ENCODE measurements at places on chromosomes 1 and 21.
A peak's percentile ranks its signal among the peaks of the same experiment; 100 is the strongest.

DNA sequence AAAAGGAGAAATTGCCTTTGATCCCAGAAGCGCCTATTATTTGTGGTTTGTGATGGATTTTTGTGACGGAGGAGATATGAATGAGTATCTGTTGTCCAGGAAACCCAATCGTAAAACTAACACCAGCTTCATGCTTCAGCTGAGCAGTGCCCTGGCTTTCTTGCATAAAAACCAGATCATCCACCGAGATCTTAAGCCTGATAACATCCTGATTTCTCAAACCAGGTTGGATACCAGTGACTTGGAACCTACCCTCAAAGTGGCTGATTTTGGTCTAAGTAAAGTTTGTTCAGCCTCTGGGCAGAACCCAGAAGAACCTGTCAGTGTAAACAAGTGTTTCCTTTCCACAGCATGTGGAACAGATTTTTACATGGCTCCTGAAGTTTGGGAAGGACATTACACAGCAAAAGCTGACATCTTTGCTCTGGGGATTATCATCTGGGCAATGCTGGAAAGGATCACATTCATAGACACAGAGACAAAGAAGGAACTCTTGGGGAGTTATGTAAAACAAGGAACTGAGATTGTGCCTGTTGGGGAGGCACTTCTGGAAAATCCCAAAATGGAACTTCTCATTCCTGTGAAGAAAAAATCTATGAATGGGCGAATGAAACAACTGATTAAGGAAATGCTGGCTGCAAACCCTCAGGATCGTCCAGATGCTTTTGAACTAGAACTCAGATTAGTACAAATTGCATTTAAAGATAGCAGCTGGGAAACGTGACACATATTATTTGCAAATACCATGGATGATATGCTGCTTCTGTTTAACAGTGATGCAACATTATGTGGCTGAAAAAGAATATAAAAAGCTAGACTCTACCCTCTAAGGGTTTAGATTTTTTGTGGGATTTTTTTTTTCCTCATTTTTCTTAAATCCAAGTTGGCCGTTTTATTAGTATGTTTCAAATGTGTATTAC is 10.5 kb downstream of the PDIK1L start:
- H3K4me3 ChIP-seq, result no peak overlapping the region
- peaks cover 65% of the 10 kb centered on the region for H3K4me1 ChIP-seq
- H3K36me3 ChIP-seq, result peaks cover 60% of the 10 kb centered on the region
- H3K27ac ChIP-seq, result no peak overlapping the region
- DNase-seq, result no peak
- no peaks in the 10 kb centered on the region for H3K27me3 ChIP-seq

- no peak within 1 kb of the TSS for H3K27ac ChIP-seq
- H3K36me3 ChIP-seq, result no peaks in the 10 kb centered on the region
- DNase-seq, result no peak
- H3K27me3 ChIP-seq, result peaks cover 15% of the 10 kb centered on the region
- no peaks in the 10 kb centered on the region for H3K4me1 ChIP-seq
- no peak within 1 kb of the TSS for H3K4me3 ChIP-seq
Observed at GRCh38 chr1:116110567-116111523, at the start of gene MAB21L3. MAB21L3 (plus strand) TSS chr1:116111399; CDS start chr1:116112616, 1,217 bp downstream.

DNA sequence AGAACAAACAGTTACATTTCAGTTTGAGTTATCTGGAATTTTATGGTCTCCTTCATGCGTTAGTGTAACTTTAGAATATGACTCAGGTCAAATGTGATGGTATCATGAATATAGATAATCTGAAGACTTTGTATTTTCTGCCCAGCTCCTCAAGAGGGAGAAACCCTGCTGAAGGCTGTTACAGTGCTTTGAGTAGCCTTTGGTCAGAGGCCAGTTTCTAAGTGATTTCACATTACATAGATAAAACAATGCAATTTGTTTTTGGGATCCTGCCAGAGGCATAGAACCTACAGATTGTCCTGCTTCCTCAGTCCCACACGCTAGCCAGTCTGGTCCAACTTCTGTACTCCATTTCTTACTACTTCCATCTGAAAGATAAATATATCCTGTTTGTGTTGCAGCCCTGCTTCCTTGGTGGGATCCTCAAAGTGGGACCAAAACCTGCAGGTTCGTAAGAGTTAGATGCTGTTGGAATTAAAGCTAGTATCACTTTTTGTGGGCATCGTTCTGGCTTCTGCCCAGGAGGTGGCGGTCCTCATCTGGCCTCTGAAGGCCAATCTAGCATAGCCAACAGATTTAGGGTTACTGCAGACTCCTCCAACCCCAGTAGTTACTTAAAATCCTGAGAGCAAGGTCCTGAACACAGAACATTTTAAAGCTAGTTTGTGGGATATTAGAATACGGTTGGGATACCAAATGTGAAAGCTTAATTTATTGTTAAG is 645.8 kb upstream of the USP24 start:
- no peak overlapping the region for H3K27ac ChIP-seq
- no peaks in the 10 kb centered on the region for H3K27me3 ChIP-seq
- H3K4me3 ChIP-seq, result no peak overlapping the region
- no peaks in the 10 kb centered on the region for H3K36me3 ChIP-seq
- DNase-seq, result no peak
- no peaks in the 10 kb centered on the region for H3K4me1 ChIP-seq

DNA sequence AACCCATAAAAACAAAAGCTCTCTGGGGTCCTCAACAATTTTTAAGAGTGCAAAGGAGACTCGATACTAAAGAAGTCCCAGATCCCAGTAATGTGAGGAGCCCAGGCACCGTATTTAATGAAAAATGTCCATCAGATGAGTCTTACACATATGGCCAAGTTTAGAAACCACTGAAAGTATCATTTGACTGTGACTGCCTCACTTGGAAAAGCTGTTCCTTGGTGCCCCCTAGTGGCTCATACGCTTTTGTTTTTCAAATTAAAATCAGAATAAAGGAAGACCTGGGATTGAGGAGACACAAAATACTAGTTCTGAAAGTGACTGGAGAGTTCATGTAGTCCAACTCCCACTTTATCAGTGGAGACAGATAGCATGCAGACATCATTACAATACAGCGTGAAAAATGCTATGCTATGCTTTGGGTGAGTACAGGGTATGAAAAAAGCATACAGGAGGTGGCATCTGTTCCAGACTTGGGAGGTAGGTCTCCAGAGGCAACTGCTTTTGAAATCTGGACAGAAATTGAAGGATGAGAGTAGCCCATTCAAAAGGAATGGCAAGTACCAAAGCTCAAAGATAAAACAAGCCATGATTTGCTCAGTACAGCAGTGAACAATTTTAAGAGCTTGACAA is 33.8 kb downstream of the GDAP2 start:
- no peak overlapping the region for H3K4me3 ChIP-seq
- H3K4me1 ChIP-seq, result no peaks in the 10 kb centered on the region
- H3K36me3 ChIP-seq, result peaks cover 22% of the 10 kb centered on the region
- H3K27ac ChIP-seq, result no peak overlapping the region

DNA sequence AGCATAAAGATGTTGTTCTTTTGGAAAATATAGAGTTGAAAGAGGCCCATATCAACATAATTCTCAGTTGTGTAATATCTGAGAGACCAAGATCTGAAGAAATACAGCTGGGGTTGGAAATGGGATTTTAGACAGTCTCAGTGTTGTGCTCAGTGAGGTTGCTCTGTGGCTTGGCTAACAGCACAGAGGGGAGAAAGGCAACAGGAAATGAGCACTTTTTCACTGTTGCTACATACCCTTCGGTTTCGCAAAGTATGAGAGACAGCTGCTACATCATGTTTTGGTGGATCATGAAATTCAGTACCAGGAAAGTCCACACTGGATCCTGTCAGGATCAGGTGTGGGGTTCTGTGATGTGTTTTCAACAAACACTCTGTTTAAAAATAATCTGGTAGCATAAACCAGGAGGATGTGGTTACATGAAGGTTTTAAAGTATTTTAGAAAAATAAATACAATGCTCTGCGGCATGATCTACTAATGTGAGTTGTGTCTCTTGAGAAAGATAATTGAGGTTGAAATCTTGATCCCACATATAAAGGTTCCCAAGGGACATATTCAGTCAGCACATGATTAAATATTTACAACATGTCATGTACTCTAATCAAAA is 7.0 kb upstream of the GPR88 start:
- peaks cover 40% of the 10 kb centered on the region for H3K4me1 ChIP-seq
- DNase-seq, result peak; percentile 61
- H3K36me3 ChIP-seq, result no peaks in the 10 kb centered on the region
- H3K27ac ChIP-seq, result peak overlapping the region; percentile 76

GRCh38 chr1:46057781-46058180 is 74.6 kb downstream of the PIK3R3 start:
- H3K4me1 ChIP-seq, result peaks cover 4% of the 10 kb centered on the region
- H3K4me3 ChIP-seq, result no peak overlapping the region
- DNase-seq, result no peak

DNA sequence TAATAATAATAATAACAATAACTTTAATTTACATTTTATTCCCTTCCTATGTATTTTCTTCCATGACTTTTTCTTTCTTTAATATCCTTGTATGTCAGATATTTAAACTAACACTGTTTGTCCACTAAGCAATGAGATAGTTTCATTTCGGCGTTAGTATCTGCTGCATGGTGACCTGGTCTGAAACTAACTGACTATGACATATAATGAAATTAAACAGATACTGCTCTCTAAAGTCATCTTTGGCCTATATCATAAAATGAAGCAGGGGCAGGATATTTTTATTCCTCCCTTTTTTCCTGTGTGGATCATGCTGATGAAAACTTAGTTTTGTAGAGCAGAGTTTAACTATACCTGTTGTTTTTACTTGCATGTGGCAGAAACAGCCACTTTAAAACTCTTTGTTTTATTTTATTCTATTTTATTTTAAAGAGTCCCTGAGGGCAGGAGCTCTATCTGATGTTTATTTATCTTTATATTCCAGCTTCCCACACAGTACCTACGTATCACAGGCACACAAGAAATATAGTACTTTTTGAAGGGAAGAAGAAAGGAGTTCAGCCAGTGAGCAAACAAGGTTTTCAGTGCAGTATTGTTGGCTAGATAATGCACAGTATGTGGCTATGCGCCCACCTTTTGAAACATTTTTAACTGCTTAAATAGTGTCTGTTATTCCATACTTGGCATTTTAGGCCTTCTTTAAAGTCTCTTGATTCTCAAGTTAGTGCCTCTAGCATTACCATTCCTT is 165.6 kb downstream of the PHTF1 start:
- no peak overlapping the region for H3K4me3 ChIP-seq
- no peak for DNase-seq
- H3K27ac ChIP-seq, result no peak overlapping the region
- H3K27me3 ChIP-seq, result no peaks in the 10 kb centered on the region
- peaks cover 3% of the 10 kb centered on the region for H3K36me3 ChIP-seq
- no peaks in the 10 kb centered on the region for H3K4me1 ChIP-seq

- no peaks in the 10 kb centered on the region for H3K27me3 ChIP-seq
- peaks cover 2% of the 10 kb centered on the region for H3K4me1 ChIP-seq
- no peaks in the 10 kb centered on the region for H3K36me3 ChIP-seq
- H3K27ac ChIP-seq, result no peak overlapping the region
- no peak for DNase-seq
Observed at GRCh38 chr1:229991104-229991513, 75.9 kb upstream of the GALNT2 start.

- peak overlapping the region; percentile 21 for H3K27ac ChIP-seq
- peak; percentile 72 for DNase-seq
- H3K4me3 ChIP-seq, result no peak overlapping the region
- H3K4me1 ChIP-seq, result peaks cover 75% of the 10 kb centered on the region
- H3K27me3 ChIP-seq, result no peaks in the 10 kb centered on the region
Observed at GRCh38 chr1:198699167-198700015, 60.6 kb downstream of the PTPRC start.

DNA sequence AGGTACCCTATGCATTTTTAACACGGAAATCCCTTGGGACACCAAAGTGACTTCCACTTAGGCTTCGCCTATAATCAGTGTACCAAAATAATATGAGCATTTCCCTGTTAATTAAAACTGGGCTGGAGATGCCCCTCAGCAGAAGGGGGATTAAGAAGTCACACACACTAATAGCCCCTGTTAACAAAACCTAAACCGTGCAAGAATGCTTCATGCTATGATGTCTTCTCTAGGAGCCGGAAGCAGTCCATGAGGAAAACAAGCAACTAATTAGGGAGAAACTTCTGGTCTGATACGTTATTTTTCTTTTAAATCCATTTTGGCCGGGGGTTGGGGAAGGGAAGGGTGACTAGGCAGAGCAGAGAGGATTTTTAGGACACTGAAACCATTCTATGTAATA is 123.4 kb downstream of the ESRRG start:
- peaks cover 3% of the 10 kb centered on the region for H3K4me1 ChIP-seq
- no peak overlapping the region for H3K27ac ChIP-seq
- DNase-seq, result no peak
- no peak overlapping the region for H3K4me3 ChIP-seq

DNA sequence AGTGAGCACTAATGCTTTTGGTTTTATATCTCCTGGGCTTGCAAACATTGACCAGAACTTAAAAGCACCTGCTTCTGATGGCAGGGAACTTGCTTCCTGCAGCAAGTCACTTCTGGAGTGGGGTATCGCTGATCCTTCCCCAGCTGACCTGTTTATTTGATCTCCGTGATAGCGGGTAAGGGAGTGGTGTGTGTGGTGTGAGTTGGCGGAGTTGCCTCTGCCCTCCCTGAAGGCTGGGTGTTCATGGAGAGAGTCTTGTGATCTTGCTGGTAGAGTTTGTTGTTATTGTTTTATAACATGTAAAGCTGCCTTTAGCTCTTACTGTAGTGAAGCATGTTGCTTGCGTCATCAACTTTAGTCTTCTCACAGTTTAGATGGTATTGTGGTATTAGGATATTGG is 3.9 kb downstream of the MFN2 start:
- peaks cover 42% of the 10 kb centered on the region for H3K36me3 ChIP-seq
- DNase-seq, result no peak
- H3K4me3 ChIP-seq, result no peak overlapping the region
- no peaks in the 10 kb centered on the region for H3K27me3 ChIP-seq

DNA sequence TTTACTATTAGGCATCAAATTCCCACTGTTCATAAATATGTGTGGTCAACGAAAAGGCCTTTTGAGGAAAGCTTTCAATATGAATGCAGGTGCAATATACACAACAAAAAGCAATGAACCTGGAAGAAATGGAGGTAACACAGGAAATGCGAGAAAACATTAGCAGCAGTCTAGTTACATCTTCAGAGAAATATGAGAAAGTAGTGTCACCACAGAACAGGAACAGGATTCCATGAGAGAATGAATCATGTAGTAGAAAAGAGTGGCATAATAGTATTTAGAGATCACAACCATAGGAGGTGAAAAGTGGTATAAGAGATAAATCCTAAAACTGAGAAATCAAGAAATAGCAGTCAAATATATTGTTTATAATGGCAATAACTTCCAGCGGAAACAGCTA is 103.7 kb downstream of the AK5 start:
- no peak for DNase-seq
- no peak overlapping the region for H3K27ac ChIP-seq
- no peaks in the 10 kb centered on the region for H3K27me3 ChIP-seq
- H3K4me3 ChIP-seq, result no peak overlapping the region

DNA sequence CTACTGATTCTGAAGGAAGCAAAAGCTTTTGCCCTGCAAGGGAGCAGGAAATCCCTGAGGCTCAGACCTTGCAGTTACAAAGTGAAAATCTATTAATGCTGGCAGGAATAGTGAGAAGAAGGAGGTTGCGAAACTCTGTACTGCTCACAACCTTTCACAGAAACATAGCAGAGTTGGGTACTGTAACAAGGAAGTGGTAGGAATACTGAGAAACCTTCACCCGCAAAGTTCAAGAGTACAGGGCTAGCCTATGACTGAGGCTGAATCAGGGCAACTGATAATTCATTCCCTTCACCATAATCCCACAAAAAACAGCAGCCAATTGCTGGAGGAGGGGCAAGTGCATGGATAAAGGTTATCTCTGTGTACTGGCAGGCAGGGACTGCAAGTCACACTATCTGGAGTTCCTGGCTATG is 23.9 kb upstream of the KCTD3 start:
- peaks cover 6% of the 10 kb centered on the region for H3K27me3 ChIP-seq
- no peak for DNase-seq
- H3K4me3 ChIP-seq, result no peak overlapping the region
- H3K36me3 ChIP-seq, result no peaks in the 10 kb centered on the region
- peaks cover 11% of the 10 kb centered on the region for H3K4me1 ChIP-seq
